PC-9 (cell line): ENCODE measurements at places on chromosomes 2 and 18.
A peak's percentile ranks its signal among the peaks of the same experiment; 100 is the strongest.

- peak; percentile 87 for DNase-seq
These were observed 100.7 kb upstream of the MCFD2 start for GRCh38 chr2:47016172-47016913.

GRCh38 chr18:41767960-41768359, 187.1 kb upstream of the PIK3C3 start:
- DNase-seq: peak; percentile 0

DNA sequence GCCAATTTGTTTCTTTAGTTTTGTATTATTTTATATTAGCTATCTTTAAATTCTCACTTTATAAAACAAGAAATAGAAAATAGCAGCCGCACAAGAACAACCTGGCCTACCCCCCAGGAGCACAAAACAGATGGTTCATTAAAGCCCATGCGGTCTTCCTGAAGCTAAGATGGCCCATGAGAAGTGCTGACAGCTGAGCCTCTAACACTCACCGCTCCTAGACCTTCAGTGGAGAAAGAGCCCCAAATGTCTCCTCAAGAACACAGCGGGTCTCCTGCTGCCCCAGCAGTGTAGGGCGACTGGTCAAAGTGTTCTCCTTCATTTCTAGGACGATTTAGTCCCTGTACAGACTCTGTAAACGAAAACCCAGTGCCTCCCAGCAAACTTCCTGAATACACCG, 45.1 kb downstream of the LPIN2 start:
- no peak for DNase-seq

- DNase-seq: no peak
These were observed 42.4 kb downstream of the SLC14A2 start for GRCh38 chr18:45657357-45658335.

DNA sequence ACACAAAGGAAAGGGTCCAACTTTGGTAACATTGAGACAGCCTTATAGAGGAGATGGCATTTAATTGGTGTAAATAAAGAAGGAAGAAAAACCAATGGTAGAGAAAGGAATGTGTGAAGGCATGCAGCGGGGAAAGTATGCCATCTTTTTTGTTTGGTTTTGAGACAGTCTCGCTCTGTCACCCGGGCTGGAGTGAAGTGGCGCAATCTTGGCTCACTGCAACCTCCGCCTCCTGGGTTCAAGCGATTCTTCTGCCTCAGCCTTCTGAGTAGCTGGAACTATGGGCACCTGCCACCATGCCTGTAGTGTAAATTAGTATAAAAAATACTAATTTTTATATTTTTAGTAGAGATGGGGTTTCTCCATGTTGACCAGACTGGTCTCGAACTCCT, 6.4 kb downstream of the RIOK3 start:
- no peak for DNase-seq
